ENCODE measurements at places on chromosomes 1 and 21.
A peak's percentile ranks its signal among the peaks of the same experiment; 100 is the strongest.

DNA sequence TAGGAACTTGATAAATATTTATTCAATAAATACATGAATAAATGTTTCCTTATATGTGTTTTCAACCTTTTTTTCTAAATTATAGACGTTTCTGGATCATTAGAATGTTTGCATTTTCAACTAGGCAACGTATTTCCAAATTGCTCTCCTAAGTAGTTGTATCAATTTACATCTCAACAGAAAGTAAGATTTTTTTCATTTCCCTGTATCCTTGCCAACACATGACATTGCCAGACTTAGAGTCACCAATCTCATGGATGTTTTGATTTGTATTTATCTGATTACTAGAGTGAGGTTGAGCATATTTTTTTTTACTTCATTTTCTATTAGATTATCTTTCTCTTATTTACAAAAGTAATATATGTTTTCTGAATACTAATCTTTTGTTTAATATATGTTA lies 22.2 kb upstream of the SMG7 start:
- DNase-seq = no peak

GRCh38 chr1:36539526-36539925 lies 56.8 kb upstream of the CSF3R start:
- no peak for DNase-seq

DNA sequence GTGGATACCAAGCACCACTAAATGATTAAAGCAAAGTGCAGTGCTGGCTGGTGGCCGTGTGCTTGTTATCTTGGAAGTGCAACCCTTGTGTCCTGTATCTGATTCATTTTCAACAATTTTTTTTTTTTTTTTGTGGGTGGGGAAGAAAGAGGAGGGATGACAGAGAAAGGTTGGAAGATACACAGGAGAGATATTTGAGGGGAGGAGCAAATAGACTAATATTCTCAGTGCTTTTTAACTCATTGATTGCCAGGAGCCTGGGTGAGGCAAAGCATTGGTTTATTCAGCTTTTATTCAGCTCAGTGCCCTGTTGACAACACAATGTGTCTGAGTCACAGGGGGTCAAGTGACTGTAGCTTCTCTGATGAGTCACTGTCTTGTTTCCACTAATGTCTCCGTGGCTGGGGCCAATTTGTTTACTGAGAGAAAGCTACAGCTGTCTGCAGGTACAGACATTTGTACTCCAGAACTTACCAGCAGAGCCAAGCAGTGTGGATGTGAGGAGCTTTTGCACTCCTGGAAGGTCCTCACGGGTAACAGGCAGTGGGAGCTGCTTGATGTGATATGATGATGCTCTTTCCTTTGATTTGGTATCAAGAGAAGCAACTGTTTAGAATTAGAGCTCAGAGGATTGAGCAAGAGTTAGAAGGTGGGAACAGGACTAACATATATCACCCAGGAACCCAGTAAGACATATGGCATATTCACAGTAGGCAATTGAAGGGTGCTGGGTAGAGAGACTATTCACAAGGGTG lies 23.6 kb upstream of the DNM3 start:
- DNase-seq = peak; percentile 69

GRCh38 chr1:81811757-81812371 lies 11.1 kb downstream of the ADGRL2 start:
- DNase-seq = no peak

- DNase-seq = no peak
These were observed 5.9 kb downstream of the MX1 start for GRCh38 chr21:41431788-41432548.

DNA sequence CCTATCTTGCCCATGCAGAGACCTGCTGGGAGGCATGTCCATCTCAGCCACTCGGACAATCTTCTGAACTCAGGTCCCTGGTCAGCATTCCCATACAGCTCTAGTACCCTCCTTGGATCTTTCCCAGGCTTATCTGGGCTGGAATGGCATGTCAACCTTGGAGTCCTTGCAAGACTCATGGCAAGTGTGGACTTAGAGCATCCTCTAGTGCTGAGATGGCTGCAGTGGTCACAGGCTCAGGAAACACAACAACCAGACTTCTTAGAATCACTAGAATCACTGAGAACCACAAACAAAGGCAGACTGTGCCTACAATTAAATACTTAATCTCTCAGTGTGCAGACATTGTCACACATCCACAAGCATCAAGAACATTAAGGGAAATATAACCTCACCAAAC lies 73.1 kb upstream of the TSHB start:
- DNase-seq = peak; percentile 18

DNA sequence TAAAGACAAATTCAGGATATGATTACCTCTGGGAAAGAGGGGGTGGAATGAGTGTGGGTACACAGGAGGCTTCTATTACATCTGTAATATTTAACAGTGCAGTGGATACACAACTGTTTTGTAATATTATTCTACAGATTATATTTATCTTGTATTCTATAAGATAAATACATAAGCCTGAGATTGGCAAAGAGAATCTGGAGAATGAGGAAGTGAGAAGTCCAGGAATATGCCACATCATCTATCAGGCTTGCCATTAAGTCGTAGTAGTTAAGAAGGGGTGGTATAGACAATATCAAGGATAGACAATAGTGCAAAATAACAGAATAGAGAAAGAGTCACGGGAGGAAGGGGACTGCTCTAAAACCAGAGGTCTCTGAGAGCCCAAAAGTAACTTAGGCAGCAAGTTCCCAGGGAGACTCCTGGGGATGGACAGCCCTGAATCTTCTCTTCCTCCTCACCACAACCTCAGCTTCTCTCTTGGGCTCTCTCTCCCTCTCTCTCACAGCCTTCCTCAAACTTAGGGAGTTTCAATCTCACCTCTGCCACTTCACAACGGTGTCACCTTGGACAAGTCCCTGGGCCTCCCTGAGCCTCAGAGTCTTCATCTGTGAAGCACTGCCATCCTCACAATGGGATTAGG lies 14.0 kb upstream of the PTAFR start:
- DNase-seq = no peak

- DNase-seq = no peak
These were observed 15.2 kb downstream of the SPOCD1 start for GRCh38 chr1:31800674-31800967.

- DNase-seq = no peak
These were observed 16.5 kb downstream of the TTF2 start for GRCh38 chr1:117076648-117077047.

DNA sequence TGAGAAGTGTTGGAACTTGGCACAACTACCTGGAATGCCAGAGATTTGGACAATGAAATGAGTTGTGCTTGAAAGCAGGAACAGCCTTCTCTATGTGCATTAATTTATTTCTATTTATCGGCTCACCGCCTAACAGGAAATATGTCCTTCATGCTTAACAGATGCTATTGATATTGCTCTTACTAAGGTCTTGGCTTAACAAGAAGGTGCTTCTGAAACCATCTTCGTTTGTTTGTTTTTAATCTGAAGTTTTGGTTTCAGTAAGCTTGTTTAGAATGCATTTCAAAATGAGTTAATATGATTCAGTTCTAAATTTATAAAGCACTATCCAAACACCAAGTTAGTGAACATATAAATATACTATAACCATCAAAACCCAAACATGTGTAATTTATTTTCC lies 898.3 kb upstream of the B3GALT2 start:
- no peak for DNase-seq

All from RKO (cell line).